ENCODE measurements at places on chromosomes 2 and 18. TPM values are rescaled to one million over a fixed set of nuclear protein-coding genes. Genes with fewer than 3 reads are reported as not detected.

Gene IL36G
- total RNA-seq = not detected

Gene RAB6C
- total RNA-seq = not detected

Gene RNF125
- total RNA-seq = not detected

Gene PFN4
- 0.42 TPM for total RNA-seq

Gene CYS1
- 0.37 TPM for total RNA-seq

Gene GNAL
- total RNA-seq = 0.32 TPM

Gene TM4SF20
- total RNA-seq = not detected

Gene GRP
- total RNA-seq = not detected

Data from smooth muscle cell of the umbilical artery (primary cell).